ENCODE measurements at places on chromosomes 1 and 21.
A peak's percentile ranks its signal among the peaks of the same experiment; 100 is the strongest.

DNA sequence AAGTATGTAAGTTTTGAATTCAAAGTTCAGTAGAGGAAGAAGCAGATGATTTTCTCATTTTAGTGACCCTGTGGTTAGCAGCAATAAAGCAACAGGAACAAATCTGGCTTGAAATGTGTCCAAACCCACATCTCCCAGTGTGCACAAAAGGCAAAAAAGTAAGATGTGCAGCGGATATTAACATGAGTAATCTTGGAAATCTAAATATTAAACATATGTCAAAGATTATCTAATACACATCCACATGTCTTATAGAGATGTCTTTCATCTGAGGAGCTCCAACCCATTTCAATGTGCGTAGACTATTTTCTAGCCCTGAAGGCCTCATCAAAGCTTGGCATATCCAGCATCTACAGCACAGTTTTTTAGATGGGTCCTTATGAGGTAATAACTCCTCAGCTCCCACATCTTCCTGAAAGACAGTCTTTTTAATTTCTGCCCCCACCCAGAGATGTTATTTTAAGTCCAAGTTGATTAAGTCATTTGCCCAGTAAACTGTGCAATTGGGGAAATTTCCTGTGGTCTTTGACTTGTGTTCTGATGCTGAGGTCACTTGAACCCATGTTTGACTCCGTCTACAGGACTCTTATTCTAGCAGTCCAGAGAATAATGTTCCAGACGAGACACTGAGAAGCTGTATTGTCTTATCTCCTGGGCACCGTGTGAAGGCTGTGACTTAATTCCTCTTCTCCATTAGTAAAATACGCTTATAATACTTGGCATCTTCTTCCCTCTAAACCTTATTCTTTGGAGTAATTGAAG is 73.7 kb downstream of the LMO4 start:
- DNase-seq = peak; percentile 92

DNA sequence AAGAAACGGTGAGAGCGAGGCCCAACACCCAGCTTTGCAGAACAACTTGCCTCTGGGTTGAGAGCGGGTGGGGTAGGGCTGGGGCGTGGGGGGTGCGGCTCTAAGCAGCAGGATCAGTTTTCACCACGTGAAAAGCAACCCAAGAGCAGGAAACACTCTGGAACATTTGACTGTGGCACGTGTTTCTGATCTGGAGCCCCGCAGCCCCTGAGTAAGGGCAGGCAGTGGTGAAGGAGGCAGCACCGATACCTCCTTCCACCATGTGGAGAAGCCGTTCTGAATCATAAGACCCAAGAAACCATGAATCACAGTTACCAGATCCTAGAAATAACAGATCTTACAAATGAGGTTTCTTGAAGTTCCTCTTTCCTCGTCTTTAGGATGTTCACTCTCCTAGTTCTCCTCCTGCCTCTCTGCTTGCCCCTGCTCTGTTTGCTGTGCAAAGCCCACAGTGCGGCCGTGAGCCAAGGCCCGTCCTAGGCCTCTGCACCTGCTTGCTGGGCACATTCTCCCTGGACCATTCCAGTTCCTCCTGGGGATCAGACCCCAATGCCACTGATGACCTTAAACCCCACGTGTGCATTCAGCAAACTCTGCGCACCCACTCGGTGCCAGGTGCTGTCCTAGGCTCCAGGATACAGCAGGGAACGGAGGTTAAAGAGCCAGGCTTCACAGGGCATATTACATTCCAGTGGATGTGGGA is 31.9 kb downstream of the SLC1A7 start:
- DNase-seq = no peak

DNA sequence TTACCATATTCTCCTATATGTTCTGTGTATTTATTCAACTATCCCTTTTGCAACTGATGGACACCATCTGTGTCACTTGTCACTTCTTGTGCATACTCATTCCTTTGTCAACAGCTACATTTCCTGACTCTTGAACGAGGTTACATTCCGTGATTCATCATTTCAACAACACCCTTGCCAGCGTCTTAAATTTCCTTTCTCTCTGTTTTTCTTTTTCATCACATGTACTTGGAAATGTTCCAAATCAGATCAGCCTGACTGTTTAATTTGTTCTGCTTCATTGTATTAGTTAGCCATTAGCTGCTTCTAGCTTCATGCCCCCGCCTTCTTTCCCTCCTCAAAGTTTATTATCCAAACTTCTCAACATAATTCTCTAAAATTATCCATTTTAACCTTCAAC is 173.0 kb downstream of the ADGRL4 start:
- peak; percentile 93 for DNase-seq

- DNase-seq = peak; percentile 57
These were observed 4.0 kb upstream of the ZBTB18 start for GRCh38 chr1:244046907-244047611.

DNA sequence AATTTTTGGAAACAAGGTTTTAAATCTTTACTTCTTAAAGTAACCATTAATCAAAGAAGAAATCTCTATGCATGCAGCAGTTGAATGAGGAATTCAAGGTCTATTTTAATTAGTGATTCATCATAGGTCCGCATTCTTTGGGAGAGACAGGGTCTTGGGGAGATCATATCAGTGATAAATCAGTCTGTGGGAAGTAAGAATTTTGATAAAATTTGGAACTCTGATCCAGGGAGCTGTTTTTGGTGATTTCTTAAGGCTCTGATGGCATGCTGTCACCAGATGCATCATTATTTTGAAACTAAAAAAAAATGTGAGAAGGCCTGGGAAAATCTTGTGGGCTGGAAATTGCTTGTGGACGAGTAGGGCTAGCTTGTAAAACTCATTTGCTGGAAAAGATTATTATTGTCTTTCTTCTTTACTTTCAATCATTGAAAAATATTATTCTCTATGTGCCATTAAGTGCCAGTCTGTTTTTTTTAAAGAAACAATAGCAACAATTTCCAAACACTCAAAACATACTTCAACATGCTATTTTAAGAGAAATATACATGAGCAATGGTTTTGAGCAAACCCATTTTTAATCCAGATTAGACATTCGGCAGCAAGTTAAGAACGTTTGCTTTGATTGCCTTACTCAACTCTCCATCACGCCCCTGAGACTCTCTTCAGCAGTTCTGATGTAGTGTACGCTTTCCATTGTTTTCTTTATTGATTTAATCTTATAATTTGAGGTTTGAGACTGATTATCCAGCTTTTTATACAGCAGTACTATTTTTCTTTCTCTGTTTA is 62.6 kb downstream of the ZBTB18 start:
- peak; percentile 82 for DNase-seq

Data from RPMI7951 (cell line).